ENCODE measurements at places on chromosomes 4 and X.

GRCh38 chr4:80017125-80017854 is 55.7 kb downstream of the ANTXR2 start:
- no peak for DNase-seq

- no peak for DNase-seq
Measured at GRCh38 chr4:148159793-148160192, 282.4 kb downstream of the NR3C2 start.

DNA sequence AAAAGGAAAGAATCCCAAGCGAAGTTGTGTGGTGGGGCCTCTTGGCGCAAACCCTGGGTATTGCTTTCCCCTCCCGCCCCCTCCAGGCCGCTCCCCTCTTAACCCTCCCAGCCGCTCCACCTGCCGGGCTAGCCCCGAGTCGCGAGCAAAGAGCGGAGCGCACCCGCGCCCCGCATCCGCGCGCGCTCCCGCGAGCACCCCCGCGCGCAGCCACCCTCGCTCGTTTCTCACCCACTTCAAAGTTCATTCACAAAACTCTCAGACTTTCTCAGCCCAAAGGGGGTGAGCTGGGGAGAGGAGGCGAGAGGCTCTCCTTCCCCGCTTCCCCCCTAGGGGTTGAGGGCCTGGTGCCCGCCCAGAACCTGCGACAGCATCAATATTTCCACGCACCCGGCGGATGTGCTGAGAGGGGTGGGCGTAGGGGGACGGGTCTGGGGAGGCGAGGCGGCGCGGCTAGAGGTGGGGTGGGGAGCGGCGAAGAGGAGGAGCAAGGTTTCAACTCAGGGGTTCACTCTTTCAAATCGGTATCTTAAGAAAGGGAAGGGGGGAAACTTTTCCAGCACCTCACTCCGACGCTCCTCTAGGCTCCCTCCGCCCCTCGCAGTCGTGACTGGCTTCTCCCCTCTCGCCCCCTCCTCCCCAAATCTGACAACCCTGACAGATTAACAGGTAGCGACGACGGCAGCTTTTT is 1.8 kb downstream of the MAML3 start:
- DNase-seq = no peak

DNA sequence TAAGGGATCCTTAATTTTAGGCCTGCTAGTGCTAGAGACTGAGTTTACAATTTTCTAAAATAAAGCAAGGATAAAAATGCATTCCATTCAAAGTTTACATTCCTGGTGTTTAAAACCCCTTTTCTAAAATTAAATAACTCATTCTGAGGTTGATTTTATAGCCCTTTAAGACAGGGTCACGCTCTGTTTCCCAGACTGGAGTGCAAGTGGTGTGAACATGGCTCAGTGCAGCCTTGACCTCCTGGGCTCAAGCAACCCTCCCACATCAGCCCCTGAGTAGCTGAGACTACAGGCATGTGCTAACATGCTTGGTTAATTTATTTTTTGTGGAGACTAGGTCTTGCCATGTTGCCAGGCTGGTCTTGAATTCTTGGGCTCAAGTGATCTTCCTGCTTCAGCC is 6.8 kb upstream of the CDKL2 start:
- DNase-seq = no peak

- no peak for DNase-seq
Measured at GRCh38 chr4:110087070-110087708, 111.2 kb downstream of the ELOVL6 start.
